ENCODE measurements at places on chromosomes 13 and 19. TPM values are rescaled to one million over a fixed set of nuclear protein-coding genes. Genes with fewer than 3 reads are reported as not detected.

DNA sequence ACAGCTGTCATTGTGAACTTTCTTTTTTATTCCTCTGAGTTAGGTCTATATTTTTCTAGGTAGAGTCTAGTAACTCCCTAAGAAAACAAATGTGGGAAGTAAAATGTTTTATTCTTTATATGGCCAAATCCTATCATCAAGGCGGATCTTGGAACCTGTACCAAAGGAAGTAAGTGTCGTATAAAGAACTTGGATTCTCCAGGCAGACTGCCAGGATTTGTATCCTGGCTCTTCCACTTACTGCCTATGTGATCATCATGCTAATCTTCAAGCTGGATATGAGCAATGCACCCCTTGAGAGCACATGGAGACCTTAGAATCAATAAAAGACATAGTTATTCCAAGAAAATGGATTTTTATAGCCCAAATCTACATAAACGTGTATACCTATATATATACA, 286.5 kb downstream of the PCDH17 start:
- DNase-seq: no peak

- DNase-seq: no peak
These were observed 233.0 kb downstream of the COL4A1 start for GRCh38 chr13:110073982-110074381.

DNA sequence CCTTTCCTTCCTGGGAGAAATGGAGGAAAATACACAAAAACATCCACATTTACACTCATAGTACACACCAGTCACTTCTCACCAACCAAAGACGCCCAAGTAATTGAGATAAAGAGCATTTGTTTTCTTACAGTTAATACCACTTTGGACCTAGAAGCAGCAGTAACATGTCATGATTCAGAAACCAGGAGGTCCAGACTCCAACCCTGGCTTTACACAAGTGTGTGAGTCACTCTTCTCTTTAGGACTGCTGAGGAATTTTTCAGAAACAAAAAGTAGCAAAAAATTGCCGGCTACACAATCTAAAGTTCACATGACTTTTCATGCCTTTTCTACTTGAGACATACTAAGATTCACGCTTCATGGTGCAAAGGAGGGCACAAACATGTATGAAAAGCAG, 42.1 kb downstream of the TUBGCP3 start:
- peak; percentile 31 for DNase-seq

LYPD3 gene
- 0.21 TPM for total RNA-seq
